ENCODE measurements at places on chromosomes 16 and 17.

GRCh38 chr16:85523602-85524364 is 89.3 kb upstream of the GSE1 start:
- no peak for DNase-seq

DNA sequence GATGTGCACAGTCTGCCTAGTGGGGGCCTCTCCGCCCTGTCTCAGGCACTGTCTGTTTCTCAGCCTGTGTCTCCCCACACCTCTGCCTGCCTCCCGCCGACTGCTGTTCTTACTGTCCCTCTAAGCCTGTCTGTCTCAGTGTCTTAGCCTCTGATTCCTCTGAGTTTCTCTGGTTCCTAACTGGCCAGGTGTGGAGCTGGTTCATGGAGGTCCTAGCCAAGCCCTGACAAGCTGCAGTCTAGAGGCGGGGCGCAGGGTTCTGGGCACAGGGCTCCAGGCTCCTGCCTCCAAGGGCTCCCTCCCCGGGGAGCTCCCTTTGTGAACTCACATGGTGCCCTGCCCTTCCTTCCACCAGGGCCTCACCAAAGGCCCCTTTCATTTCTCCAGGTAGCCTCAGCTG is 19.4 kb downstream of the C17orf100 start:
- DNase-seq = no peak

GRCh38 chr16:80739523-80739922 is 64.9 kb downstream of the CDYL2 start:
- no peak for DNase-seq

DNA sequence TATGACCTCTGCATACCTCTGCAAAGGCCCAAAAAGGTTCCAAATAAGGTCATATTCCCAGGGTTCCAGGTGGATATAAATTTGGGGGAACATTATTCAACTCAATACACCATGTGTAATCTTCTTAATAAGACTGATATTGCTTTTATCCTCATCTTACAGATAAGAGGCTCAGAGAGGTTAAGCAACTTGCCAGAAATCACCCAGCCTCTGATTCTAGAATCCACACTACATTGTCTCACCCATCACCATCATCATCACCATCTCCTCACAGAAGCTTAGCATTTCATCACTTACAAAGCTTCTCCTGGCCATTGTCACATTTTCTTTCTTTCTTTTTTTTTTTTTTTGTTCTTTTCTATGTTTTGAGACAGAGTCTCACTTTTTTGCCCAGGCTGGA is 15.4 kb upstream of the KIFC3 start:
- no peak for DNase-seq

DNA sequence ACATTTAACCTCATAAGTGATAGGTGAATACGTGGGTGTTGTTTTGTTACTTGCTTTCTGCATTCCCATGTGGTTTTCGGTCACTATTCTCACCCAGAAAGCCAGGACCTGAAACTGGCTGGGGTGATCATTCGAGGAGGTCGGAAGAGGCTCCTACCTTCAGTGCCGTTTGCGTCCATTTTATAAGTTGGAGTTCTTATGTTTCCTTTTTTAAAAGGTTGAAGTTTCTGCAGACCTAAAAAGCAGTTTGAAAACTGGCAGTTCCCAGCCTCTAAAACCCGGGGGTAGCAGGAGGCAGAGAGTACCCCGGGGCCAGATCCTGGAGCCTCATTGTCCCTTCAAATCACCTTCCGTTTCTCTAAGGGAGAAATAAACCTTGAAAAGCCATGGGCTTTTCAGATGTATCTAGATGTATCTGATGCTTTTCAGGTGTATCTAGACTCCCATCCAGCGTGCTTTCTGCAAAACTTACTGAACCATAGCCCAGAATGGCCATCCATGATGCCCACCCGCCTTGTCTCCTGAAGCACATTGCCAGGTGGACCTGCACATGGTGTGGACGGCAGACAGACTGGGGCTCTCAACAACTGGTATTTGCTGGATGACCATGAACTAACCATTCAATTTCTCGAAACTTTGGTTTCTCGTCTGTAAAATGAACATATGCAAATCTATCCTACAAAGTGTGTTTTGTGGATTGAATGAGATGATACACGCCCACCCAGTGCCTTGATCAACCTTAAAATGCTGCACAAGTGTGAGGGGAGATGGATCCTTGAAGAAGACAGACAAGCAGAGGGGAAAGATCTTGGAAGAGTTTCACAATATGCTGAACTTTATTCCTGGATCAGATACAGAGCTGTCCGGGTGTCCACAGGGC is 1.3 kb downstream of the NLRC5 start:
- DNase-seq = no peak

GRCh38 chr16:17382949-17383863 is 87.6 kb downstream of the XYLT1 start:
- no peak for DNase-seq

DNA sequence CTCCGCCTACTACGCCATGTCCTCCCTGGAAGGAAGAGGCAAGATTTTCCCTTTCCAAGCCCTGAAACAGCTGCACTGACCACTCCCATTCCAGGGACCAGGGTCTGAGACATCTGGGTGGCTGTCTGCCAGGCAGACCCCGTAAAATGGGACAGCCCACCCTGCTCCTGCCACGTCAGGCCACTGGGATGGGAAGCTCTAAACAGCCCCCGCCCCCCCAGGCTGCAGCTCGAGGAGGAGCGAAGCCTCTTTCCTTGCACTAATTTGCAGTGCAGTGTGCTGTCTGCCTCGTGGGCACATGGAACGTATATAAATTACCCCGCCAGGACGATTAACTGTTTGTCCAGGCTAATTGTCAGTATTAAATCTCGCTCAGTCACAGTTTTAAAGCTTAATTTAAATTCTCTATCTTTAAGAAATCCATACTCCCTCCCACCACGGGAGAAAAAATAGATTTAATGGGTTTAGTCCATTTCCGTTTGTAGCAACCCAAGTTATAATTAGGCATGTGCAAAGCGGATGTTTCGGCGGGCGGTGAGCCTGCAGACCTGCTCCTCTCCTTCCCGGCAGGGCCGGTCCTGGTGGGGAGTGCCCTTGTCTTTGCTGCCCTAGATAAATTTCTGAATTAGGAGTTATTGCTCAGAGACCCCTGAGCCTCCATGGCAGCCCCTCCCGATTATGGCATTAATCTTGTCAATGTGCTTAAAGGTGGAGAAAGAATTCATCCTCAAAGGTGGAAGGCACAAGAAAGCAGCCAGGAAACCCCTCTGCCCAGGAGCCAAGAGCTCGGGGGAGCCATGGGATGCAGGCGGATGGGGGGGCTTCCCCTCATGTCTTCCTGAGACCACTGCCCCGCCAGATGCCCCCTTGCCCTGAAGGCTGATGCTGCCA is 268.0 kb upstream of the TNRC6C start:
- peak; percentile 20 for DNase-seq

GRCh38 chr16:88770461-88771293 is 14.3 kb downstream of the PIEZO1 start:
- DNase-seq = no peak

DNA sequence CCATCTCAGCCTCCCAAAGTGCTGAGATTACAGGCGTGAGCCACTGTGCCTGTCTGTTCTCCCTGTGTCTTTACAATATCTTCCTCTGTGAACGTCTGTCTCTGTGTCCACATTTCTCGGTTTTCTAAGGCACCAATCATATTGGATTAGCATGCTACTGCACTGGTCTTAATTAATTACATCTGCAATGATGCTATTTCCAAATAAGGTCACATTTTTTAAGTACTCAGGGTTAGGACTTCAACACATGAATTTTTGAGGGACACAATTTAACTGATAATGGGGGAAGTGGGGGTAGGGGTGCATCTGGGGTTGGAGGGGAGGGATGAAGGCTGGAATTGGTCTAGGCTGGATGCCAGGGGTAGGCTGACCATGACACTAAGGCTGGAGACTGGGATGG is 102.6 kb downstream of the N4BP1 start:
- DNase-seq = no peak

DNA sequence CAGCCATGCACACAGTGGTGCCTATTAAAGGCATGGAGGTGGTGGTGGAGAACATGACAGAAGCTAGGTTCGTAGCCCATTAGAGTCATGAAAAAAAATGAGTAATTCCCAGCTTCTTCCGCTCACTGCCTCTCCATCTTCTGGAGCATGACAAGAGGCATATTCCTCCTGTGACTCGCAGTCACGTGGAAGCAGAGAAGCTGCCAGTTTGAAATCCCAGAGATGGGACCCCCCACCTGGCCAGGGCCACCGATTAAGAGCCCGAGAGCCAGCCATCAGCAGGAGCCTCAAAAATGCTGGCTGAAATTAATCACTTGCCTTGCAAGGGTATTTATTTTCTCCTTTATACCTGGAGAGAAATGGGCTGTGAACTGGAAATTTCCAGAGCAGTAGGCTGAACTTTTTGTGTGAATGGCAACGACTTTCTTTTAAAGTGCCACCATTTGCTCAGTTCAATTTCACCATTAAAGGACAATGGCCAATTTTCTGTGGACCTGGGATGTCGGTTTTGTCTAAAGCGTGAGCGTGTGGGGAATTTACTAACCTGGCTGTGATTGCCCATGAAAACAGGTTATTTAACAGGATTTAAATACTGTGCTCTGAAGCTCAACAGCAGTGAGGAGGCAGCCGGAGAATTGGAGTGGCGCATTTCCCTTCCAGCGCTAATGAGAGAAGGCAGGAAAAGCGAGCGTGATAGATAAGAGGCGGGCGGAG is 189.7 kb upstream of the SDK2 start:
- DNase-seq = no peak

DNA sequence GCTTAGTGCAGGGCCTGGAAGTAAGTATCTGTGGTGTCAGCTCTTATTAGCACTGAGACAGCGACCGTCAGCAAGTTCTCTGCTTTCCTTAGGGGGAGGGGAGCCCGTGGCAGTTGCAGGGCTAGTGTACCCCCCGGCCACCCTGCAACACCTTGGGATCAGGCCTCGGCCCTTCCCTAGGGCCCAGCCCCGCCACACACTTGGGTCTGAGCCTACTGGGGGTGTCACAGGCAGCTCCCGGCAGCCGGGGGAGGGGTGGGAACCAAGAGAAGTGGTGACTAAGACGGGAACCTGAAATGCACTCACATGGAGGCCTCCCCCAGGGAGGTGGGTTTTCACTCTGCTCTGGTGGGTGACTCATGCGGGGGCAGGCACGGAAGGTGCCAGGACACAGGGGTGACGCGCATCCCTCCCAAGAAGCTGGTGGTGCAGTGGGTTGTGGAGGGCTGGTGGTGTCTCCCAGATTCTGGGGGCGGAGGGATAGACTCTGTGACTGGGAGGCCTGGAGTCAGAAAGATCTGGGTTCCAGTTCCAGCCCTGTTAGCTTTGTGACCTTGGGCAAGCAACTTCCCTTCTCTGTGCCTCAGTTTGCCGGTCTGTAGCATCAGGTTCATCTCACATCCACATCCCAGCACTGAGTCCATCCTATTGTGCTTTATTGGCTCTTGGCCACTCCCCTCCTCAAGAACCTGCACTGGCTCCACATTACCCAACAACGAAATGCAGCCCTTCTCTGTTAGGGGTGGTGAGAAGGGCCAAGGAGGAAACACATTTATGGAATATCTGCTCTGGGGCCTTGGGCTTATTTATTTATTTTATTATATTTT is 44.5 kb downstream of the LAT start:
- no peak for DNase-seq

DNA sequence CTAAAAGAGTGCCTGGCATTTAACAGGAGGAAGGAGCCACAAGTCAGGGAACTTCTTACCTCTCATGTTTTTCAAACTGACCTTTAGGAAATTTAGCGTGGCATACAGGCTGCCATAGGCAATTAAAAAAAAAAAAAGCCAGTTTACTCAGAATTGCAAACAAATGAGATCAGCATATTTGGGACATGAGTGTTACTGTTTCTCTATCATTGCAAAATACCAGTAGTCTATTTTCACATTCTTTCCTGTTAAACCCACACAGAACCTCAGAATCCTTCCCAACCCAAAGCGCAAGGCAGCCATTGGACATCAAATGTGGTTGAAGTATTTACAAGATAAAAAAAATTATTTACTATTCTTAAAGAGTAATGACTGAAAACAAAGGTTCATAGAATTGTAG is 366.4 kb upstream of the DYNLRB2 start:
- no peak for DNase-seq

DNA sequence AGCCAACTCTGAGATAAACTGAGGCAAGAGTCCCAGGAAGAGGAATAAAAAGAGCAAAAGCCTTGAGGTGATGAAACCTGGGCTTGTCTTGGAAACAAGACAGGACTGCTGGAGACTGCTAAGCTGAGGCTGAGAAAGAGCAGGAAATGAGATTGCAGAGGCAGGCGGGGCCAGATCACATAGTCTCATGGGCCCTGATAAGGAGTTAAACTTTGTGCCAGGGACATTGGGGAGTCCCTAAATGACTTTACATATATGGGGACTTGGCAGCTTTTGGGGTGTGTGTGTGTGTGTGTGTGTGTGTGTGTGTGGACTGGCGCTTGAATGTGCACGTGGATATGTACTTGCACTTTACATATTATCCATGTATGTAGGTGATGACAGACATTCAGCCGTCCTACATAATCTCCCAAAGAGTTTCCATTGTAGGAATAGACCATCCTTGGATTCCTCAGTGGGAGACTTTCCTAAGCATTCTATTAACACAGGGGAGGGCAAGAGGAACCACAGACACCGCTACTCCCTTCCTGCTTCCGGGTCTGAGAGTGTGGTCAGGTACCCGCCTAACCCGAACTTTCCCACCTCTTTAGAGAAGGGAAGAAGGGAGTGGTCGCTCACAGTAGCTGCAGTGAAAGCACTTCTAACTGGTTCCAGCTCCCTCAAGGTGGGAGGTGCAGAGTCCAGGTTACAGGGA is 123.1 kb downstream of the LYRM1 start:
- no peak for DNase-seq

DNA sequence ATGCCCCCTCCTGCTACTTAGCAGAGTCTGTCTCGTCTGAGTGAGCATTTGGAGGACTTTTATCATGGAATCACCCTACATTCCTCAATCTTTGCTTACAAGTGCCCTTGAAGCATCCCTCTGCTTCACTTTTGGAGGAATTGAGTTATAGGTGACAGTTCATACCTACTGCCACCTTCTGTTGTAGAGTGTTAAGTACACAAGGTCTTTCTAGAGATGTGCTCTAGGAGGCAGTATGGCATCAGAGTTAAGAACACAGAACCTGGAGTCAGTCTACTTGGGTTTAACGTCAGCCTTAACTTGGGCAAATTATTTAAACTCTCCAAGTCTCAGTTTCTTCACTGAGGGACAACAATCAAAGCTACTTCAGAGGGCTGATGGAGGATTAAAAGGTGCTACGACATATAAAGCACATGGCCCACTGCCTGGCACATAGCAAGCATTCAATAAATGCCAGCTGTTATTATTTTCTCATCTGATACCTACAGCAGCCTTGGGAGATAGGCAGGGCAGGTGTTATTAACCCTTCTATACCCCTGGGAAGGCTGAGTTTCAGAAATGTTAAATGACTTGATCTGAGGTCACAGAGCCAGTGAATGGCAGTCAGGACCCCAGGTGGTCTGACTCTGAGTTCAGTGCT is 62.2 kb downstream of the UTP18 start:
- DNase-seq = no peak

DNA sequence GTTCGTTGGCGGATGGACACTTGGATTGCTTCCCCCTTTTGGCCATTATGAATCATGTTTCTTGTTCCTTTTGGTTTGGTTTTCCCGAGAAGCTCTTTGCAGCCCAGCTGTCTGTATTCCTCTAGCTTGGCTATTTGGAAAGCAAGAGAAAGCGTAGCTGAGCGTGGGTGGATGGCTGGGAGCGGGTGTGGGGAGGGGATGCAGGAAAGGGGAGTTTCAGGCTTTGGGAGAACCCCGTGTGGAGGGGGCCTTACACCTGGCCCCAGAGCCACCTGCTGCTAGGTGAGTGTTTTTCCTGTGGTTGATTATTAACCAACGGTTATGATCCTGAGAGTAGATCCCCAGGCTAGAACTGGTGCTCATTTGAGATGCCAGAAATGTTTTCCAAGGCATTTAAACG is 103.7 kb downstream of the RAP1GAP2 start:
- no peak for DNase-seq

- DNase-seq = no peak
Measured at GRCh38 chr16:53864819-53865493, 161.0 kb downstream of the FTO start.

- no peak for DNase-seq
Measured at GRCh38 chr17:33696102-33696501, 403.0 kb upstream of the ASIC2 start.
